Umbilical cord (tissue), 2 donors: ENCODE measurements at places on chromosomes 5 and 9. TPM values are rescaled to one million over a fixed set of nuclear protein-coding genes. Genes with fewer than 3 reads are reported as not detected.

- DNase-seq: peak; percentile 82
Observed at GRCh38 chr9:126781186-126782052, 23.4 kb upstream of the ZBTB43 start.

- no peak for DNase-seq
Observed at GRCh38 chr9:109776391-109776790, 3.6 kb upstream of the PALM2AKAP2 start.

GRCh38 chr5:137498301-137498735 is 808 bp downstream of the SPOCK1 start:
- DNase-seq: no peak

DNA sequence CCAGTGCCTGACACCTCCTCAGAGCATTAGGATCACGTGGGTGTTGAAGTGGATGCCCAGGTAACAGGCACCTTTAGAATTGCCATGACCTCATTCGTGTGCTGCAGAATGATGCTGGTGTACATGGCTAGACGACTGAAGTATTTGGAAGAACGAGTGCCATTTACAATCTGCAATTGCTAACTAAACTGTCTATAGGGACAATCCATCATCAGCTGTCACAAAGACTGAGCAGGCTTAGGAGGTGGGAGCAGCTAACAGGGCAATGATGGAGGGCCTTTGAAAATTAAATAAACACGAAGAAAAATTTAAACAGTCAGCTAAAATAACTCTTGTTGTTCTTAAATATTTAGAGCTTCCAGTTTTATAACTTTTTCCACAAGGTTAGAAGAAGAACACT is 375.8 kb downstream of the GADD45G start:
- DNase-seq: no peak

DNA sequence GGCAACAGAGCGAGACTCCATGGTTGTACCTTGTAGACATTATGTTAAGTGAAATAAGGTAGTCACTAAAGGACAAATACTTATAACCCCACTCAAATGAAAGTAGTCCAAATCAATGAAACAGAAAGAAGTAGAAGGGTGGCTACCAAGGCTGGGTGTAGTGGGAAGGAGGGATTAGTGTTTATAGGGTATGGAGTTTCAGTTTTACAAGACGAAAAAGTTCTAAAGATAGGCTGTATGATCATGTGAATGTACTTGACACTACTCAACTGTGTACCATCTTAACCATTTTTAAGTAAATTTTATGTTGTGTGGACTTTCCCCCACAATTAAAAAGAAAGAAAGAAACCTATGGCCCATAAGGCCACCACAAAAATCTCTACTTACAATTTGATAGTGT is 32.2 kb downstream of the ALDH7A1 start:
- DNase-seq: no peak

GRCh38 chr5:139419226-139420192 is 15.6 kb upstream of the SPATA24 start:
- DNase-seq: no peak

- peak; percentile 36 for DNase-seq
Observed at GRCh38 chr5:82719368-82719767, 357.8 kb downstream of the TMEM167A start.

- no peak for DNase-seq
Observed at GRCh38 chr9:125890826-125891225, 143.7 kb downstream of the PBX3 start.

DNA sequence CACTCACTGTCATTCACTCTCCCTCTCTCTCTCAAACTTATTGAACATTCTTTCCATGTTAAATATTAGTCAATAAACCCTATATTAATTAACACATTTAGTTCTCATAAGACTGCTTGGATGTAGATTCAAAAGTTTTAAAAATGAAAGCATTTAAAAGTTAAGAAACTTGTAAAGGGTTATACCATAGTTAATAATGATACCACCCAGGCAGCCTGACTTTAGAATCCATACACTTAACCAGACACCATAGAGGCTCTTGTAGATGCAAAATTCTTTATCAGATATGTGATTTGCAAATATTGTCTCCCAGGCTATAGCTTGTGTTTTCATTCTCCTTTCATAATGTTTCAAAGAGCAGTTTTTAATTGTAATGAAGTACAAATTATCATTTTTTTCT is 335.8 kb upstream of the ACTBL2 start:
- DNase-seq: no peak

DNA sequence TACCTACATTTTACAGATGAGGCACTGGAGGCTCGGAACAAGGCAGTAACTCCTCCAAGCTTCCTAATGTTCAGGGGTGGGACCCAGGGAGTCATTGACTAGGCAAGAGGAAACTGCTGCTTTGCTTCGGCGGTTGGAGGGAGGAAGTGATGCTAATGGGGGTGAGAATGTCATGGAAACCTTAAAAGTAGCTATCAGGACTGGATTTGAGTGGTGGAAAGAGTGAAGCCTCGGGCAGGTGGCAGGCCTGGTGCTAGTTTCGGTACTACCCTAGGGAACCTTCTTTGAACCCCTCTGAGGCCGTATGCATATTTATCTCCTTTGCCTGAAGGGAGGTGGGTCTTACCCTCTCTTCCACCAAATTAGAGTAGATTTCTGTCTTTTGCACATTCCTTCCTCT is 1.6 kb downstream of the BSPRY start:
- DNase-seq: no peak

The SGCD gene
- total RNA-seq: 43.8 TPM

The PCDHB12 gene
- total RNA-seq: 2.9 TPM

The LCP2 gene
- total RNA-seq: 9.9 TPM

The UIMC1 gene
- 38.5 TPM for total RNA-seq
